ENCODE measurements at places on chromosomes 12 and 14.

DNA sequence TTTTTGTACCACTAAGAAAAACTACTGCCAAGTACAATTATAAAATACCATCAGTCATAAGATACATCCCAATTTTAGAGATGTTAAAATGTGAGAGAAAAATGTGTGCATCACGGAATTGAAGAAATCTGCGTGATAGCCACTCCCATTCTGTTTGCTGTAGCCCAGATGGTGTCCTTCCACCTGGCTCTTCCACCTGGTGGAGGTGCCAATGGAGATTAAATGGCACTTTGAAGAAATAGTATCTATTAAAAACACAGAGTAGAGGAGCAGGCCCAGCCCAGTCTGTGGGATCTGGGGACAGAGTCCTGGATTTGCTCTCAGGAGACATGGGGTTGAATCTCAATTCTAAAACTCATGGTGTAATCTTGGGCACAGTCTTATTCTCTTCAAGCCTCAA, 35.5 kb downstream of the TSPAN11 start:
- no peak for DNase-seq

- no peak for DNase-seq
Observed at GRCh38 chr14:34931206-34931605, 51.6 kb upstream of the SRP54 start.

GRCh38 chr14:77593501-77593961, 22.9 kb downstream of the SPTLC2 start:
- DNase-seq = no peak

GRCh38 chr12:50960130-50960529, 7.8 kb downstream of the HIGD1C start:
- no peak for DNase-seq

GRCh38 chr12:116343331-116343884, 65.9 kb upstream of the MED13L start:
- no peak for DNase-seq

- DNase-seq = no peak
Observed at GRCh38 chr12:19277711-19278110, 148.2 kb downstream of the PLEKHA5 start.

- DNase-seq = no peak
Observed at GRCh38 chr14:37046815-37047214, 125.6 kb downstream of the SLC25A21 start.

DNA sequence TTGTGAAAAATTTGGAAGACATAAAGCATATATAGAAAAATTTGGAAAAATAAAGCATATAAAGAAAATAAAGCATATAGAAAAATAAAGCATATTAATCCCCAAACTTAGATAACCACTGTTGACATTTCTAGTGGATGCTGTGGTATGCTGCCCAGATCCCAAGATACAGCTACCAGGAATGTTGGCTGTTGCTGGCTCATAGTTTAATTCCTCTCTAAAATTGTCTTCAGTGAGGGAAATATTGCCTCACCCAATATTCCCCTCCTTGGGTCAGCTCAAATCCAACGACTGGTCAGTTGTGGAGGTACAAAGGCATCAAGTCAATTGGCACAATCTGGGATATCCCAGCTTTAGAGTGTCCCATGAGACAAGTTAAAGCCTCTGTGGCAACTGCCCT, 10.1 kb upstream of the KICS2 start:
- DNase-seq = no peak

- DNase-seq = no peak
Observed at GRCh38 chr14:75068294-75069120, 934 bp upstream of the ZC2HC1C start.
